ENCODE measurements at places on chromosomes 16 and 17. TPM values are rescaled to one million over a fixed set of nuclear protein-coding genes. Genes with fewer than 3 reads are reported as not detected.

MVD gene
- total RNA-seq = 76.9 TPM

TTYH2 gene
- total RNA-seq = 5.4 TPM

INCA1 gene
- total RNA-seq = 0.19 TPM

TEX19 gene
- total RNA-seq = not detected

KRT12 gene
- not detected for total RNA-seq

CACNG1 gene
- total RNA-seq = not detected

CLEC18C gene
- total RNA-seq = not detected

All from CD4-positive, alpha-beta T cell (primary cell).